COR-L47 (cell line): ENCODE measurements at places on chromosomes 5 and 9.

- DNase-seq: no peak
Measured at GRCh38 chr5:169765176-169765996, 128.3 kb downstream of the DOCK2 start.

- DNase-seq: no peak
Measured at GRCh38 chr5:33238826-33239695, 201.7 kb upstream of the TARS1 start.

GRCh38 chr9:94002316-94003140 lies 47.4 kb upstream of the BARX1 start:
- peak; percentile 73 for DNase-seq

DNA sequence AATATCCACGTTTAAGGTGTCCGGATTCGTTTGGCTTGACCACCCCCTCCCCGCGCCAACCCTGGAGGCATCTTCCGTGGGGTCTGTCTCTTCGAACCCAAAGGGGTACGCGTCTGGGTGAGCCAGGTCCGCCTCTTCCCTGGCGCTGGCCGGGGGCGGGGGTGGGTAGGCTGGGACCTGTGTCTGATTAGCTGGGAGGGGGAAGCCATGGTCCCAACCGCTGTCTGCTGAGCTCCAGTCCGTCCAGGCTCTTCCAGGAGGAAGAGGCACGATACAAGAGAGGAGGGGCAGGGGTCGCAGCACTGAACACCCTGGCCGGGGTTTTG lies at the start of gene LVRN:
TSS of gene LVRN (plus strand) at position 237 of the 326 bp plus-strand sequence. CDS start 143 bp downstream, outside the sequence.
- DNase-seq: no peak

DNA sequence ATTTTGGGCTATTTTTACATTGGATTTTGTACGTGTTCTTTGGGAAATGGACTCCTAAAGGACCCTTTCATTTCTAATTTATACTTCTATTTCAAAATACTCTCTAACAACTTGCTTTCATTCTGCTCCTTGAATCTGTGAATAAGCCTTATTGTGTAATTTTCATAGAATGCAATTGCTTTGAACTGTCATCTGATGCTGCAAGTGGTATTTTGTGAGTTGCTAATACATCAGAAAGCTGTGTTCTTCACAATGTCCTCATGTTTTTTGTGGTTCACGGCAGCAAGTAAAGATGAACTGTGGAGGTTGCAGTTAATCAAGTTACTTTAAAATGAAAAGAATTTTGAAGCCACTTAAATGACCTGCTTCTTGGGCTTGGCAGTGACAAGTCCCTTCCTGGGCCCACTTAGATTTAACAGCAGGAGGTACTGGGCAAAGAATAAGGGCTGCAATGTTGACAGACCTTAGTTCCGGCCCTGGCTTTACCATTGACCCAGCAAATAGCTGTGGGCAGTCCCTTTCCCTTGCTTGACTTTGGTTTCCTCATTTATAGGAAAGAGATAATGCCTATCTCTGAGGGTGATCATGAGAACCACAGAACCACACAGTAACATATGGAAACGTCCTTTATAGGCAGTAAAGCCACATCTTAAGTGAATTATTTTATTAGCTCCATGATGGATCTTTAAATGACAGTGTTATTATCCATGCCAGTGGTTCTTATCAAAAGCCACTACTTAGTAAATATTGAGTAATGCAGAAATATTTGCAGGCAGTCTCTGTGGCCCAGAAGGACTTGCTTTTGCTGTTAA lies 54.8 kb downstream of the IQGAP2 start:
- no peak for DNase-seq

- DNase-seq: no peak
Measured at GRCh38 chr9:29456940-29457339, 1883.7 kb upstream of the C9orf72 start.

- no peak for DNase-seq
Measured at GRCh38 chr9:133950192-133950591, 41.9 kb downstream of the VAV2 start.

DNA sequence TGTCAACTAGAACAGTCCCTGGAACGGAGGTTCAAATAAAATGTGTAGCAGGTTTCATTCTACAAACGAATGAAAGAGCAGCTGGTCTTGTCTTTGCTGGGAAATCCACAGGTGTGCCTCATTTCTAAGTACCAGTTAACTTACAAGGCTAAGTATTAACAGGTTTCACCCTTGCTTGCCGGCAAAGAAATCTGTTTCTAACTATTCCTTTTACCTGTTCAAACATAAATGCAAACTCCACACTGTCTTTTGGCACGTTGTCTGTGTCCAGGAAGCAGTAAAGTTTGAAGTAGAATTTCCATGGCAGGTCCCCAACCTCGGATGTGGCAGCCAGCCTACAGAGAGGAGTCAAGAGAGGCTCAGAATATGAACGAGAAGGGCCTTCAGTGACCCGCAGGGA lies 54.4 kb upstream of the RETREG1 start:
- no peak for DNase-seq

GRCh38 chr9:96141666-96142065 lies 160.3 kb downstream of the HSD17B3 start:
- DNase-seq: no peak
